ENCODE measurements at places on chromosomes 3 and 15.

- DNase-seq, result no peak
Measured at GRCh38 chr3:77906102-77906709, 866.3 kb downstream of the ROBO2 start.

- no peak for DNase-seq
Measured at GRCh38 chr3:9689757-9690156, 13.9 kb upstream of the CPNE9 start.

DNA sequence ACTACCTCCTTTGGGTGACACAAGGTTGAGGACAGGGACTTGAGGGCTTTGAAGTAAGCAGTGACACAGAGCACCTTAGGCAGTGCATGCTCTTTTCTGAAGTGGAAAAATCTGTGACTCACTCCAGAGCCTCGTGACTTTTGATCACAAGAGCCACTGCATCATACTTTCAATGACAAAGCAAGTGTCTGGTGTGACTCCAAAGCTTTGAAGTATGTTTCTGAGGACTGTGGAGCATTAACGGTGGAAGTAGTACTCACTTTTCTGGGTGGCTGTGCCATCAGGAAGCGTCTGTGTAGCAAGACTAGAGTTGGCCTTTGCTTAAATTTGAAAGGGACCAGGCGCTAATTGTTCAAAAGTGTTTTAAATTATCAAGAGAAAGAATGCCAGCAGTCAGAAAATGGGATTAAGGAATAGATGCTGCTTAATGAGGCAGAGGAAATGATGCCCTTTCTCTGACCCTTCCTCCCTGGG is 210.7 kb upstream of the TRIM42 start:
- no peak for DNase-seq

- no peak for DNase-seq
Measured at GRCh38 chr3:36409862-36410261, 29.6 kb downstream of the STAC start.

DNA sequence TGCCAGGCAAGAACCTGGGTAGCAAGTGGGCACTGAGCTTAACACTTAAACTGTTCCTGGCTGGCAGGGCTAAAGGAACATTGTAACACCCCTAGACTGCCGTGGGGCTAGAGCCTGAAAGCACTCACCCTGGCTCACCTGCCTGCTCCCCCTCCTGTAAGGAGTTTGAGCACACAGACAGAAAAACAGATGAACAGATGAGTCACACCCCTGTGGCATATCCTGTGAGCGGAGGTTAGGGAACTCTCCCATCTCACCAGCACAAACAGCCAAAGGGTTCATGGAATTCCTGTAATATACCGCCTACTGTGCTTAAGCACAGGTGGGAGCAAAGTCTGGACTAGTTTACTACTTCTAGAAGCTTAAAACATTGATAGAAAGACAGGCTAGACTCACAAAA is 300.1 kb downstream of the ROBO1 start:
- no peak for DNase-seq

DNA sequence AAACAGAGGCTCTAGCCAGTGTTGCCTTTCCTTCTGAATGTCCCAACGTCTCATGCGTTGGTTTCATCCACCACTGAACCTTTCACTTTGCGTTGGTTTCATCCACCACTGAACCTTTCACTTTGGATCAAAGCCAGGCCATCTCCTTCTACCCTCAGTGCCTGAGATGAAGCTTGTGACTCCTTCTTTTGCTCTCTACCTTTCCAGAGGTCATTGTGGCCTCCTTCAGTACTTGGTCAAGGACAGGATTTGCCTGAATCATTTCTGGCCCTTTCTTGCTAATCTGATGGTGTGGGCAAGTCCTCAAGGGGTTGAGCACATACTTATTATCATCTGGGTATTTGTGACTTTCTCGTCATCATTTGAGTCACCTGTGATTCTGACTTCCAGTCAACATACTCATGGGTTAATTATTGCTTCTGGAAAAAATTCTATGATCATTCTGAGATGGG is 50.0 kb downstream of the SELENOT start:
- DNase-seq, result no peak

GRCh38 chr3:87000940-87001339 is 10.0 kb upstream of the VGLL3 start:
- no peak for DNase-seq

GRCh38 chr15:32884146-32884545 is 166.3 kb downstream of the GREM1 start:
- no peak for DNase-seq

GRCh38 chr3:38003371-38003816 is 12.8 kb downstream of the VILL start:
- DNase-seq, result no peak

DNA sequence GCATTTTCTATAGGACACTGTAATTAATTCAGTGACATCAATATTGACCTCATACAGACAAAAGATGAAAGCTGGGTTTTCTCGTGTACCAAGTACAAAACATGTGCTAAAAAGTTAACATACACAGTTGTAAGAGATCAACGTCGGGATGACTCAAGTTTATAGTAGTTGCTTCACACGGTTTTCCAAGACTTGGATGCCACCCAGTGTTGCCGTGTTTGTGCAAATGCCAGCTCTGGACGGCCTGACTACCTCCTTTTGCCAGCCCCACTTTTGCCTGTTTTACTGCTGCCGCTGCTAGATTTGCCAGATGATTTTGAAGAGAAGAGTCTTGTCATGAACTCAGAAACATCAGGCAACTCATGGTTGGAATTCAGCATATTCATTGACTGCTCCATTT is 17.6 kb downstream of the EMC7 start:
- DNase-seq, result no peak

DNA sequence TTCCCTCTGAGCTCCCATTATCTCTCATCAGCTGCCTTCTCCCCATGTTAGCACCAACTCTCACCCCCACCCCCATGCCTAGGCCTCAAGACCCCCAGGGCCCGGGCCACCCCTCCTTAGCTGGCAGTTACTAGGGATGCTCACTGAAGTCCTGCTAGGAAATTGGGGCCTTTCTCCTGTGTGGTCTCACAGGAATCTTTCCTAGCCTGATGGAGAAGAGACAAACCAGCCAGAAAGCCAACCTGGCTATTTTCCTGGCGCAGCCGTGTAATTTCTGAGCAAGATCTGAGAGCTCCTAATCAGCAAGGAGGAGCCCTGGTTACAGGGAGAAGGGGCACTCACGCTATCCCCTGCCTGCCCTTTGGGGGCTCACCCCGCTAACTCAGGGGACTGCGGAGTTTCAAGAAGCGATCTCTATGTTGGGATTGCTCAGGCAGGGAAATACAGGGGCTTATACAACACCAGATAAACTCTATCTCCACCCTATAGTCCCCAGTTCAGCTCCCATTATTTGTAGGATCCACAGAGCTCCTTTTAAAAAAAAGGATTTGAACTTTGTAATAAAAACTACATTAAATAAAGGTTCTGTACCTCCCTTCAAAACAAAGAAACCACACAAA is 25.2 kb downstream of the NR2F2 start:
- no peak for DNase-seq

- no peak for DNase-seq
Measured at GRCh38 chr15:31254431-31255175, 72.0 kb upstream of the KLF13 start.

DNA sequence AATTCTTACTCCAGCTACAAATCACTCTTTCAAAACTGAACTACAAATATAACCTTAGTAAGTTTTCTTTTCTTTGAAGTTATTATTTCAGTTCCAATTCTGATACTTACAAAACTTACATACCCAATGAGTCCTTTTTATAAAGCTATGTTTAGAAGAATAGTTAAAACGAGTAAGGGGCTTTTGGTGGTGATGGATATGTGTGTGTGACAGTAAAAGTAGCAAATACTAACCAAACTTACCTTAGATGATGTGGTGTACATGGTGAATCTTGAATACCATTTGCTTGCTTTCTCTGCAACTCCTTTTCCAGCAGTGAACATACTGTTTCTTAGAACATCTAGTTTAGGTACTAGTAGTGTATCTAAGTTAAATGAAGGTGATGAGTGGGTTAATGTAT is 68.4 kb downstream of the SLC24A1 start:
- no peak for DNase-seq

DNA sequence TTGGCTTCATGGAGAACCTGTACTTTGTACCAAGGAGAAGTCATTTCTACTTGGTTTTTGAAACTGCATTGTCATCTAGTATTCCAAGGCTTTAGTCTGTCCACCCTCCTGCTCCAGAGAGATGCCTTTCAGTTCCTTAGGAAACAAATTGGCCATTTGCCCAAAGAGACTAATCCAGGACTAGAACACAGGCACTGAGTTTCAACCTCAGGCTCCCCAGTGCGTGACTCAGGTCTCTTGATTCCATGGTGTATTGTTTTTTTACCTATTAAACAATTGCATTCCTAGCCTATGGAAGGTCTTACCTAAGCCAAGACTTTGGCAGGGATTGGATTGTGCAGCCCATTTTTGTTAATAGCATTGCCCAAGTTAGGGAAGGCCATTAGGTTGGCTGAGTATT is 214.8 kb upstream of the CTDSPL start:
- no peak for DNase-seq

GRCh38 chr3:87033205-87033604 is 42.3 kb upstream of the VGLL3 start:
- DNase-seq, result no peak

GRCh38 chr3:5110337-5110736 is 11.8 kb upstream of the ARL8B start:
- DNase-seq, result no peak

DNA sequence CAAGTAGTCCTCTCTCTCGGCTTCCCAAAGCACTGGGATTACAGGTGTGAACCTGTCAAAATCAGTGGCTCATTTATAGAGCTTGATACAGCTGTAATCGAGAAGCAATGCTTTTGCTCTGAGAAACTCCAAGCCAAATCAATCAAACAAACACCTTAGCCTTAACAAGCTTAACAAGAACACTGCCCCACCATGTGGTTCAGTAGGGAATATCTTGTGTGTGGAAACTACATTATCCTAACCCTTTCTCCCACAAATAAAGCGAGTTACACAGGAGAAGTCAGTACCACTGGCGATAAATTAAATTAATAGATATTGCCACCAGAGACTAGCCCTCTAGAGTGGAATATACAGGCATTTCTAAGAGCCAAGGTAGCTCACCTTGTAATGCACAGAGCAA is 13.9 kb downstream of the CDAN1 start:
- DNase-seq, result no peak

DNA sequence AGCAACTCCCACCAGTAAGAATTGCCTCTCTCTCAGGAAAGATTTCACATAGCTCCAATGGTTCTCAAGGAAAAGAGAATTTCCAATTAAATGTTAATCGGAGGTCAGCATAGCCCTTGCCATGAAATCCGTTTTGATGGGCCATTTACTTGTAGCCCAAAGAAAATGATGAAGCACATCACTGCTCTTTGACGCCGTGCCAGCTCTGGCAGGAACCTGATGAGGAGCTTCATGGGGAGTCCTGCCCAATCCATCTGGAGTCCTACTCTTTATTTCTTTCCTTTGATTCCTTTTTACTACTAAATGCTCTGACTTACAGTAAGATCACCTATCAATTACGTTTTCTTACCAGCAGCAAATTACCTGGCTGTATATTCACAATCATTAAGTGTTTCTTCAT is 84.7 kb downstream of the FGF12 start:
- DNase-seq, result no peak

DNA sequence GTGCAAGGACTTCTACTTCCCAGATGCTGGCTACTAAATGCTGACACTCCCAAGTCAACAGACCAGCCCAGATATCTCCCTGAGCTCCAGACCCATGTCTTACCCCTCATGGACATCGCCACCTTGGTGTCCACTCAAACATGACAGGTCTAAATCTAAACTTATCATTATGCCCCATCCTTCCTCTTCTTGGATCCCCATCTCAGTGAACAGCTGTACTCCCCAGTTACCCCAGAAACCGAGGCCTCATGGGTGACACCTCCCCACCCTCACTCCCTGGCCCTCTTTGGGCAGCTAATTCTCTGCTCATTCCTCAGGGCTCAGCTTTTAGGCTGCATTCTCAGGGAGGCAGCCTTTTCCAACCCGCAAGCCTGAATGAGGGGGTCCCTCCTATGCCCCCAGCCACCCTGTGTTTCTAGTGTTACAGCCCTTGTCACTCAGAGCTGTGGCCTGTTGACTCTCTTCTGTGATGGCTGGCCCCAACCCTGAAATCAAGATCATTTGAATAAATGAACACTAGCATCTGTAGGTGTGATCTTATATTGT is 5.4 kb downstream of the EHD4 start:
- no peak for DNase-seq

DNA sequence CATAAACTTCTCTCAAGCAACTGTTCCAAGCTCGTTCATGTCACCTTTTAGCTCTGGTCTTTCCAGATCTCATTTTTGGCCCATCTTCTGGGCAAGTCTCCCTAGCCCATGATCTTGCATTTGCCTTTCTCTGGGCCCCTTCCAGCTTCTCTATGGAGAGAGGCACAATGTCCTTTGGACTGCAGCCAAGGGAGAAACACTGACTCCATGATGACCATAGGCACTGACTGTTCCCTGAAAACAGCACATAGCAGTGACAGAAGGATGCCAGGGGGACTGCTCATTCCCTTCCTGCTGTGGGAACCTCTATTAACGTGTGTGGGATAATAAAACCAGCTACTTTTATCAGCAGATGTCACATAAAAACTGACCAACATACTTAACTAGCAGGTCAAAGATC is 60.3 kb downstream of the STRIT1 start:
- DNase-seq, result no peak

GRCh38 chr15:62619526-62619925 is 423.0 kb upstream of the TPM1 start:
- no peak for DNase-seq

- DNase-seq, result no peak
Measured at GRCh38 chr3:53215816-53216215, 40.0 kb downstream of the TKT start.

- no peak for DNase-seq
Measured at GRCh38 chr3:53550005-53550620, 55.7 kb downstream of the CACNA1D start.

DNA sequence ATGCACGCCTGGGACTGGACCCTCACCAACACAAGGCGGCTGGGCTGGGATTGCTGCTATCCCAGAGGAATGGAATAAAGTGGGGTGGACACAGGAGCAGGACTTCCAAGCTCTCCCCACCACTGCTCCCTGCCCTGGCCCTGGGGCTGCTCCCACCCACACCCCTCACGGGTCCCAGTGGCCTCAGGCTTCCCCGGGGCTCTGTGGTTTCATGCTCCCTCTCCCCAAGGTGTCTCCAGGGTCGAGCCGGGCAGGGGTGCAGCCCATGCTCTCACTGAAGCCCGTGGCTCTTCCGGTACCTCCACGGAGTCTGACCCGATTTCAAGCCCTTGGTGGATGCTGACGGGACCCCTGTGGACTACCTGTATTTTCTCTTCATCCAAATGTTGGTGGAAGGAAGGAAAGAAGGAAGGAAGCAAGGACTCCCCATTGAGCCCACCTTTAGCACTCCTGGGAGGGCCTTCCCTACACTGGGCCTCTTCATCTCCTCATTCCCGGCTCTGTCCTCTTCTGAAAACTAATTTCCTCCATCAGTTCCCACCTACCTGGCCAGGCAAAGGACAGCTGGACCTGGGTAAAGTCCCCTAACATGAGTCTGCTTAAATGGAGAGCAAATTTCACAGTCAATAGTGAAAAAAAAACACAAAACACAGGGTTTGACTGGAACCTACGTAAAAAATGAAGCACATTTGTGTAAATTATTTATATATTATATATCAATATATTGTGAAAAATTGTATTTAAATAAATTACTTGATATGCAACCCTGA is 44.0 kb upstream of the PCSK6 start:
- DNase-seq, result no peak
